ENCODE measurements at places on chromosomes 3 and 15. TPM values are rescaled to one million over a fixed set of nuclear protein-coding genes. Genes with fewer than 3 reads are reported as not detected.

The CLRN1 gene
- not detected for polyA plus RNA-seq

The CPN2 gene
- polyA plus RNA-seq, result not detected

The GOLGA6L7 gene
- polyA plus RNA-seq, result 1.1 TPM

The TRANK1 gene
- 29.5 TPM for polyA plus RNA-seq

The IL1RAP gene
- 21.2 TPM for polyA plus RNA-seq
